ENCODE measurements at places on chromosomes 12 and 14.

GRCh38 chr14:72644758-72645489, 249.0 kb downstream of the DPF3 start:
- no peak for DNase-seq

DNA sequence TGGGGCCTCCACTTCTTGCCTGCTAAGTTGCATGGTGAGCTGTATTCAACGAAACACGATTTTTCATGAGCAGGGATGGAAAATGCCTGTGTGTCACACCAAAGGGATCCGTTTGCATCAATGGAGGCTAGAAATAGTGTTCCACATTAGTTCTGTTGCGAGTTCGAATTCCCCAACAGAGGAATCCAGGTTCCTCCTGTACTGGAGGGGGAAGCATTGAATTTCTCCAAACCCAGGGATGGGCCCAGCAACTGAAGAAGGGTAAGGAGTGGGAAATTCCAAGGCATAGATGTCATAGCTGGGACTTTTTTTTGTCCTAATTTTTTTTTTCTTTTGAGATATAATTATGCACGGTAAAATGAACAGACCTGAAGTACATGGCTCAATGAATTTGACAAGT, 336.2 kb downstream of the DPF3 start:
- DNase-seq, result no peak

GRCh38 chr14:21299562-21300130, 19.8 kb downstream of the RPGRIP1 start:
- no peak for DNase-seq

DNA sequence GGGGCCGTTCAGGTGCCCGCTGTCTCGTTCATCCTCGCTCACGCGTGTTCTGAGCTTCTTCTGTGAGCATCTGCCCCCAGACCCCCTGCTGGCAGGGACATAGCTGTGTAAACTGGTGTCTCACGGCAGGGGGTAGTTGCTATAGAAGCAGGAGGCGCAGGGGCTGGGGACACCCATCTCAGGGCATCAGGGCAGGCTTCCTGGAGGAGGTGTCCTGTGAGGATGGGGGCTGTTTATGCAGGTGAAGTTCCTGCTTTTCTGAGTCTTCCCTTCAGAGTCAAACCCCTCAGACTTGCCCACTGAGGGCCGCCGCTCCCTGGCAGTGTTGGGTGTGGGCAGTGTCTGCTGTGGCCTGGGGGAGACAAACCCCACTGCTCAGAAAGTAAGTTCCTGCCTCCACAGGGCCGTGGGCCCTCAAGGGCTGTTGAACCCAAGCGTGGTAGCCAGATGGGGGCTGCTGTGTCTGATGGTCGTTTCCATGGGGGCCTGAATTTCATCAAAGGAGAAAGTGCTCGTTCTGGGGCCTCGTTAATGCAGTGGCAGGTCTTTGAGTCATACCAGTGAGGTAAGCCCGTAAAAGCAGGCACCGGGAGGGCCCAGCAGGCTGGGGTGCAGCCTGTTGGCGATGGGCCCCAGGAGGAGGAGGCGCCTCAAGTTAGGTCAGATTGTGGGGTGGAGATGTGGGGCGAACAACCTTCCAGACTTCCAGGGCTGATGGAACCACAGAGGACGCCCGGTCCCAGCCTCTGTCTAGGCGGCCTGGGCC, 23.4 kb downstream of the KIF26A start:
- DNase-seq, result no peak

DNA sequence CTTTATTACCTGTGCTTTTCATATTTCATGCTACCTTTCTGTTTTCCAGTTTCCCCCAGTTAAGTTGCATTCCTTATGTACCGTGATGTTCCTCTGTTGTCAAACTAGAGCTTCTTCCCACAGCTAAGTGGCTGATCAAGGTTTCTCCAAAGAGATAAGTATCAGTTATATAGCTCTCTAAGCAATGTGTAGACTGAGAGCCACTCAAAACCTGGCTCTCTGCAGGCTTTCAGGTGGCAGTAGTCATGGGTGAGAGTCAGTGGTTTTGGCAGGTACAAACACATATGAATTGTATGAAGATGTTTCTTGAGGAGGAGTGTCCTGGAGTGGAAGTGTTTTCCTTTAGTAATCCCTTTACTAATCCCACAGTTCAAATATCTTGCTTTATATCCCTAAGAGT, 28.4 kb downstream of the TXNRD1 start:
- DNase-seq, result no peak

GRCh38 chr14:23877111-23877510, 76.5 kb upstream of the DHRS4 start:
- DNase-seq, result no peak

GRCh38 chr14:33948869-33949408, 1.9 kb downstream of the EGLN3 start:
- DNase-seq, result no peak

- no peak for DNase-seq
Measured at GRCh38 chr12:112331886-112332285, 50.3 kb downstream of the HECTD4 start.

GRCh38 chr12:47753021-47754001, 5.4 kb downstream of the RAPGEF3 start:
- DNase-seq, result no peak

- DNase-seq, result no peak
Measured at GRCh38 chr14:30020271-30020670, 92.6 kb upstream of the PRKD1 start.

- DNase-seq, result no peak
Measured at GRCh38 chr14:22837114-22837749, 847 bp downstream of the MMP14 start.

GRCh38 chr14:34436118-34436905, 25.7 kb downstream of the SPTSSA start:
- DNase-seq, result no peak

DNA sequence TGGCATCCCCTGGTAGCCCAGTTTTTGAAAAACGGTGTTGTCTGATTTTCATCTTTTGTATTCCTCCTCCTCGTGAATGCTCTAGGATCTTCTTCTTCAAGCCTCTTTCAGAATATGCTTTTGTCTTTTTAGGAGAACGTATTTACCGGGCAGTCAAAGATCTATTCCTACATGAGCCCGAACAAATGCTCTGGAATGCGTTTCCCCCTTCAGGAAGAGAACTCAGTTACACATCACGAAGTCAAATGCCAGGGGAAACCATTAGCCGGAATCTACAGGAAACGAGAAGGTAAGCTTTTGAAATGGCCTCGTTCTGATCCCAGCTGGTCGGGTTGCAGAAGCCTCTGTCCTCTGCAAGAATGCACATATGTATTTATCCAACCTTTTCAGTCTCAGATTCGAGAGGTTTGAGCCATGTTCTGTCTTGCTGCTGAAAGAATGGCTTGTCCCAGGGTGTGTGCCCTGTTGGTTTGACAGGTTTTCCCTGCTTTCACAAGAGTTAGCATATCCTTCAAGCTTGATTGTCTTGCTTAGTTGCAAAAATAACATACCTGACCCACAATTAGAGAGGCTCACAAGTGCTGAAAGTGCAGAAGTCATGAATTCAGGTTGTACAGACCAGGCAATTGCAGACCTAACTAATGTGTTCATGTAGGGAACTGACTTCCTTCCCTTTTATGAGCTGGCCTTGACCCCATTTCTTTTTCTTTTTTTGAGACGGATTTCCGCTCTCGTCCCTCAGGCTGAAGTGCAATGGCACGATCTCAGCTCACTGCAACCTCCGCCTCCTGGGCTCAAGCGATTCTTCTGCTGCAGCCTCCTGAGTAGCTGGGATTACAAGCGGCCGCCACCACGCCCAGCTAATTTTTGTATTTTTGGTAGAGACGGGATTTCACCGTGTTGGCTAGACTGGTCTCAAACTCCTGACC, 6.8 kb downstream of the KMT5A start:
- DNase-seq, result no peak

DNA sequence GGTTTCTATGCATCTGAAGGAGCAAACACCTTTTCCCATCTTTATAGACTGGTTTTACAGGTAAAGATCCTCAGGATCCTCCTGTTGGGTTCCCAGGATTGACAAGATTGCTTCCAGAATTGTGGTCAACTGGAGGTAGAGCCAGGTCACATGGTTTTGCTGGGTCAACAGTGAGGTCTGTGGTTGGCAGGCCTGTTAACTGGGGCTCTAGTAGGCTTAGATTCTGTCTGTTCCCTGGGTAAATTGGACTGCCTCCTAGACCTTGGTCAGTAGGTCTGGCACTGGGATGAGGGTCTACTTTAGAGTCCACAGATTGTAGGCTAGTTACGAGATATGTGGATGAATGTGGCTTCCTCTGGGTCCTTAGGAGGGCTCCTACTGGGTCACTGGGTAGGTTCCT, 3.5 kb upstream of the PZP start:
- no peak for DNase-seq

DNA sequence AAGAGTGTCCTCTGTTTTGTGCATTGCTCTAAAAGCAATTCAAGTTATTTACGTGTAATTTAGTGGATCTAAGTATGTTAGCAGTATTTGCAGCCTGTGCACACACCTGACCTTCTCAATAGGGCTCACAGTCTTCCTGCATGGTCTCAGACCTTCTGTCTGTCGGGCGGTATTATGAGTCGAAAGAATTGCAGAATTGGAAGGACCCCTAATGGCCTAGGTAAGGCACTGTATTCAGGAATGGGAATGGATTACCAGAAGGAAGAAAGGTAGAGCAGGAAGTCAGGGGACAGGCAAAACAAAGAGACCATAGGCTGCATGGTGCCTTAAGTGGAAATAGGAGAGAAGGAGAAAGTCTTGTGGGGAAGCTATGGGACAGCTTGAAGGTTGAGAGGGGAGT, 341.6 kb downstream of the VRK1 start:
- DNase-seq, result no peak

- DNase-seq, result no peak
Measured at GRCh38 chr12:107822356-107822755, 47.9 kb downstream of the ASCL4 start.

DNA sequence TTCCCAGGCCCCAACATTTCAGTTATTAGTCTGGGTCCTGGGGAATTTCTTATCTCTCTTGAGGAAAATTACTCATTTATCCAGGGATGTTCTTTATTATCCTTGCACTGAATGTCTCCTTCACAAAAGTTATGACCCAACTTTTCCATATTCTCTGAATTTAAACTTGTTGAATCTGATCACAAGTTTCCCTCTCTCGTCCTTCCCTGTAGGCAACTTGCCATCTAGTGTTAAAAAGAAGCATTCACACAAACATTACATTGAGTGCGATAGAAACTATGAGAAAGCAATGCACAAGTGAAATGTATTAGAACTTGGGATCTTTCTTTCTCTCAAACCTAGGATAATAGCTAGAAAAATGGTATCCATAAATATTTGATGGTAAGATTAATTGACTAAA, 608.4 kb downstream of the FSCB start:
- no peak for DNase-seq

GRCh38 chr12:810671-811415, 58.5 kb downstream of the WNK1 start:
- no peak for DNase-seq

- DNase-seq, result no peak
Measured at GRCh38 chr14:52686176-52686575, 9.2 kb downstream of the ERO1A start.

- peak; percentile 36 for DNase-seq
Measured at GRCh38 chr14:37903343-37904191, 304.1 kb upstream of the SSTR1 start.

DNA sequence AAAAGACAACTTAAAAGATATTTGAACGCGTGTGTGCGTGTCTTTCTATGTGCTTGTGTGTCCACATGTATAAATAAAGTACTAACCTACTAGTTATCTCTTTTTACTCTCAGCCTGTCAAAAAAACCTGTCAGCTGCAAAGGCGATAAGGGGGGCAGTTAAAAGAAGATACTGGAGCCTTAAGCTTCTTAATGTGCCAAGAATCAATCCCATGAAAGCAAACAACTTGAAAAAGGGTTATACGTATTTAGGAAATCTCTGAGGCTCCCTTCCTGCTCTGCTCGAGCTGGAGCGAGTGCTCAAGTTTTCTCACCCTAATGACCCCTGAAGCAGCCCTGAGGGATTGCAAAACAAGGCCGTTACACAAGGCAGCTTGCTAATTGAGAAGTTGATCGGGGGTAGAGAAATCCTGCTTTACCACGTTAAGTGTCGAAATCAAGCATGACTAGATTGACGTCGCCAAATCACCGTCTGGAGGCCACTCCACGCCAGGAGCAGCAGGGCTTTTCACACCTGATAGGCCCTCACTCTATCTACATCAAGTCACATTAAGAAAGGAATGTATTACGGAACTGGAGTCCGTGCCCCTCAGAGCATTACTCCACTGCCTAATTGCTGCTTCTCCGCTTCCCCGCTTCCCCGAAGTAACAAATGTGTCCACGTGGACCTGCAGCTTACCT, 32.4 kb downstream of the LMO3 start:
- no peak for DNase-seq

GRCh38 chr12:6827437-6827911, 733 bp upstream of the P3H3 start:
- peak; percentile 82 for DNase-seq

- DNase-seq, result no peak
Measured at GRCh38 chr12:11875414-11875935, 195.3 kb upstream of the BCL2L14 start.

DNA sequence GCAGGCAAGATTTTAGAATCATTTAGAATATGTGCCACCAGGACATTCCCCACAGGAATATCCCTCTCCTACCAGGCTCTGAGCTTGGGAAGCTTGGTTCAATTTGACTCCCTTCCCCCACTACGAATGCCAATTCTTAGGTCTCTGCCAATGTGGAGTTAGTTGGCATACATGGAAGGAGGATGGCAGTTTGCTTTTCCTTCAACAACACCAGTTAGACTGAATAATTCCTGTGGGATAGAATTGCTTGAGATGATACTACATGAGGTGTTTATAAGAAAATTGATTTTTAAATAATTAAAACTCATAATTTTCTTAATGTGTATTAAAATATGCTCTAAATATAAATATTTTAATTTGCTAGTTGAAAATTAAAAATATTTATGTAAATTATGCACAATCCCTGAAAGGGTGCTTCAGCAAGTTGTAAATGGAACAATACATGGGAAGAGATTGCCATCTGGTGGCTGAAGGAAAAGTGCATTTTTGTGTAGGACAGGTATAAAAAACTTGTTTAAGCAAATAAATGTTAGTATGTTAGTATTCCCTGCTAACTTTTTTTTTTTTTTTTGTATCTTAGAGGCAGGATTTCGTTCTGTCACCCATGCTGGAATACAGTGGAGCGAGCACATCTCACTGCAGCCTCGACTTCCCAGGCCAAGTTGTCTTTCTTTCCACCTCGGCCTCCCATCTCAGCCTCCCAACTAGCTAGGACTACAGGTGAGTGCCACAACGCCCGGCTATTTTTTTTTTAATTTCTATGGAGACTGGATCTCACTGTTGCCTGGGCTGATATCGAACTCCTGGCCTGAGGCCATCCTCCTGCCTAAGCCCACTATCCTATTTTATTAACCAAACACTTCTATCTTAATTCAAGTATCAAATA, 25.8 kb upstream of the STRAP start:
- DNase-seq, result peak; percentile 22

- DNase-seq, result no peak
Measured at GRCh38 chr14:98236314-98236713, 1035.7 kb downstream of the BCL11B start.

DNA sequence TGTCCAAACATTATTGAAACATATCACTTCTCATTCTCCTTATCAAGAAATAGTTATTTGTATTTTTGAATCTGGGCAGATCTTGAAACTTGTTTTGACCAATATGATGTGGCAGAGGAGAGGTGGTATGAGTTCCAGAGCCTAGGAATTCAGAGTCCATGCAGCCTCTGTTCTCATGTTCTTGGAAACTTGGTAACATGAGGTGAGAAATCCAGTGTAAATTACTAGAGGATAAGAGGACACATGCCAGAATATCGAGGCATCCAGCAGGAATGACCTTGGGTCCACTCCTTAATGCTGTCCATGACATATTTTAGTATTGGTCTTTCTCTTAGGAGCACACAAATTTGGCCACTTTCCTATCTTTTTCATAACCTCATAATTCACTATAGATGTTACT, 1374.6 kb downstream of the FSCB start:
- no peak for DNase-seq

GRCh38 chr14:60495946-60496345, 10.1 kb upstream of the C14orf39 start:
- DNase-seq, result no peak
